ENCODE measurements at places on chromosomes 16 and 17. TPM values are rescaled to one million over a fixed set of nuclear protein-coding genes. Genes with fewer than 3 reads are reported as not detected.

AIPL1 gene
- total RNA-seq = not detected

RPH3AL gene
- total RNA-seq = 1.2 TPM

ELMO3 gene
- 0.76 TPM for total RNA-seq

PAQR4 gene
- total RNA-seq = 3.3 TPM

BCL6B gene
- total RNA-seq = 0.20 TPM

HAP1 gene
- total RNA-seq = 0.07 TPM

ALOXE3 gene
- total RNA-seq = not detected

RHBDL1 gene
- total RNA-seq = 2.7 TPM

KRT32 gene
- total RNA-seq = not detected

PIRT gene
- total RNA-seq = not detected

MLKL gene
- total RNA-seq = 14.6 TPM

SDK2 gene
- total RNA-seq = 0.13 TPM

MYCBPAP gene
- total RNA-seq = 1.7 TPM

CTRB1 gene
- total RNA-seq = not detected

TPSB2 gene
- total RNA-seq = not detected

ICAM2 gene
- total RNA-seq = 3.9 TPM

ZNF689 gene
- 3.8 TPM for total RNA-seq

All from smooth muscle cell of the pulmonary artery (primary cell).